ENCODE measurements at places on chromosomes 5 and 9.

DNA sequence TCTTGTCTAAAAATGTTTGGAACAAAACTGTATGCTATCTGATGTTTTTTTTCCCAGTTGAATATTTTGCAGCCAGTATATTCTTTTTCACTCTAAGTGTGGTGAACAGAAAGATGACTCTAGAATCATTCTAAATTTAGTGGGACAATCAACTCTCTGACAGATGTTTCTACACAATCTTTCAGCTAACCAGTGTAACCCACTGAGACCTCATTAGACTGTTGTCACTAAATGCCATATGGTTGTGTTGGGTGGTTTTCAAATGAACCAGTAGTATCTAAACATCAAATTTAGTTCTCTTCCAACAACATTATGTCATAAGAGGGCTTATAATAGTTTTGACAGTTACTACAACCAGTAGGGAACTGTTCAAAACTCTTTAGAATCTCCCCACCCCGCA, 129.6 kb upstream of the PRLR start:
- H3K27me3 ChIP-seq, result no peaks in the 10 kb centered on the region
- H3K27ac ChIP-seq, result no peak overlapping the region
- DNase-seq, result no peak
- no peaks in the 10 kb centered on the region for H3K4me1 ChIP-seq

DNA sequence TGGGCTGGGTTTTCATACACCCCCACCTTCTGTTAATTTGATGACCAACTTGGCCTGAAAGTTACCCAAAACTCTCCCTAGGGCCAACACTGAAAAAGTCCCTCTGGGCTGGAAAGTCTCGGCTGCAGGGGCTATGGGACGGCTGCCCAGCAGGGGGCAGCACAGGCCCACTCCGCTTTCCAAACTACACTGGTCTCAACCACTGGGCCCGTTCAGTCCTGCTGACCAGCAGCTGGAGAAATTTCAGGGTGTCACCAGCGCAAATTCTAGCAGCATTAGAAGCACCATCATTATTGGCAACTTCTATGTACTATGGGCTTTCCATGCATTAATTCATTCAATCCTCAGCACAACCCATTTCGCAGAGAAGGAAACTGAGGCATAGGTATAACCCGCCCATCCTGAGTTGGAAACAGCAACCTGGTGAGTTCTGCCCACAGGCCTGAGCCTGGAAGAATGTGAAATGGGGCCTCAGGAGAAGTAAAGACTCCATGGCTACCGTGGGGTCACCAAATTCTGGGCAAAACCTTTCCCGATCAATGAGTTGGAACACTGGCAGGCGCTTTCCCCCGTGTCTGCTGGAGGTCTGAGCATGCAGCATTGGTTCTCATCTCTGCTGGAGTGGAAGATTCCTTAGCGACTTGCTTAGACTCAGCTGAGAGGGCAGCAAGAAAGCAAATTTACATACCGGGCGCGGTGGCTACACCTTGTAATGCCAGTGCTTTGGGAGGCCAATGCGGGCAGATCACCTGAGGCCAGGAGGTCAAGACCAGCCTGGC, 9.7 kb downstream of the ORM2 start:
- H3K27me3 ChIP-seq, result no peaks in the 10 kb centered on the region
- no peak overlapping the region for H3K27ac ChIP-seq
- H3K4me1 ChIP-seq, result no peaks in the 10 kb centered on the region
- H3K36me3 ChIP-seq, result peaks cover 5% of the 10 kb centered on the region
- no peak overlapping the region for H3K4me3 ChIP-seq
- DNase-seq, result peak; percentile 54

DNA sequence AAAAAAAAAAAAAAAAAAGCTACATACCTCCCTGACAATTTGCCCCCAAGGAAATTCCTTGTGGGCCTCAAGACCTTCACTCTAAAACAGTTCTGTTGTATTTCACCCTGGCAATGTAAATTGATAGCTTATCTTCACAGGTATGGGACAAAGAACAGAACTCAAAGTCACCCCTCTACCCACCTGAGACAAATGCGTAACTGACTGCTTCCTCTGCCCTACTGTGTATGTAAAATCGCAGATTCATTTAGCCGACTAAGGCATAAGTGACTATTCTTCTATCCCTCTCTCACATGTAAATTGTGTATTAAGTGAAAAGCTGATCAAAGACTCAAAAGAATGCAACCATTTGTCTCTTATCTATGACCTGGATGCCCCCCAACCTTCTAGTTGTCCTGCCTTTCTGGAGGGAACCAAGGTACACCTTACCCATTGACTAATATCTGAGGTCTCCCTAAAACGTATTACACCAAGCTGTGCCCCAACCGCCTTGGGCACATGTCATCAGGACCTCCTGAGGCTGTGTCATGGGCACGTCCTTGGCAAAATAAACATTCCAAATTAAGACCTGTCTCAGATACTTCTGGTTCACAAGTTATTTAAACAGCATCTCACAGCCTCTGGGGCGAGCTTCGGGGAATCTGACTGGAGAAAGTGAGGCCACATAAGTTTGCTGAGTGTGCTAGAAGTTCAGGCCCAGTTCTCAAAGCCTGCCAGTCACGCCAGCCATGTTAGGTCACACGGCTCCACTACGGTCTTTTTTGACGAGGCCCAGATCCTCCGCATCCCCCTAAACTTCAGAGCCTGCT, 954 bp downstream of the TBCA start:
- H3K36me3 ChIP-seq, result no peaks in the 10 kb centered on the region
- H3K4me3 ChIP-seq, result peak overlapping the region; percentile 73
- peak overlapping the region; percentile 90 for H3K27ac ChIP-seq
- H3K27me3 ChIP-seq, result no peaks in the 10 kb centered on the region
- H3K4me1 ChIP-seq, result peaks cover 6% of the 10 kb centered on the region
- DNase-seq, result peak; percentile 20

GRCh38 chr9:99092643-99093491, 12.0 kb upstream of the TGFBR1 start:
- no peak overlapping the region for H3K27ac ChIP-seq
- H3K4me3 ChIP-seq, result no peak overlapping the region
- no peaks in the 10 kb centered on the region for H3K27me3 ChIP-seq
- no peaks in the 10 kb centered on the region for H3K36me3 ChIP-seq
- DNase-seq, result no peak
- no peaks in the 10 kb centered on the region for H3K4me1 ChIP-seq

GRCh38 chr5:179716286-179716685, 16.3 kb upstream of the MAML1 start:
- H3K4me3 ChIP-seq, result no peak overlapping the region
- H3K36me3 ChIP-seq, result peaks cover 14% of the 10 kb centered on the region
- no peak for DNase-seq
- no peaks in the 10 kb centered on the region for H3K27me3 ChIP-seq
- no peaks in the 10 kb centered on the region for H3K4me1 ChIP-seq

- peak; percentile 71 for DNase-seq
- H3K27me3 ChIP-seq, result no peaks in the 10 kb centered on the region
- no peaks in the 10 kb centered on the region for H3K4me1 ChIP-seq
- H3K27ac ChIP-seq, result no peak overlapping the region
- no peaks in the 10 kb centered on the region for H3K36me3 ChIP-seq
- H3K4me3 ChIP-seq, result no peak overlapping the region
Measured at GRCh38 chr5:438481-438981, 4.4 kb upstream of the EXOC3 start.

- DNase-seq, result no peak
- H3K36me3 ChIP-seq, result no peaks in the 10 kb centered on the region
- no peaks in the 10 kb centered on the region for H3K4me1 ChIP-seq
- no peak overlapping the region for H3K4me3 ChIP-seq
- no peaks in the 10 kb centered on the region for H3K27me3 ChIP-seq
- H3K27ac ChIP-seq, result no peak overlapping the region
Measured at GRCh38 chr9:109769250-109769649, 10.7 kb upstream of the PALM2AKAP2 start.

GRCh38 chr5:139762615-139763170, 32.9 kb upstream of the PSD2 start:
- no peaks in the 10 kb centered on the region for H3K27me3 ChIP-seq
- peak; percentile 80 for DNase-seq
- no peak overlapping the region for H3K4me3 ChIP-seq
- peak overlapping the region; percentile 29 for H3K27ac ChIP-seq
- peaks cover 26% of the 10 kb centered on the region for H3K4me1 ChIP-seq

Measured in kidney (tissue), 22 donors.